ENCODE measurements at places on chromosomes 7 and 10.

DNA sequence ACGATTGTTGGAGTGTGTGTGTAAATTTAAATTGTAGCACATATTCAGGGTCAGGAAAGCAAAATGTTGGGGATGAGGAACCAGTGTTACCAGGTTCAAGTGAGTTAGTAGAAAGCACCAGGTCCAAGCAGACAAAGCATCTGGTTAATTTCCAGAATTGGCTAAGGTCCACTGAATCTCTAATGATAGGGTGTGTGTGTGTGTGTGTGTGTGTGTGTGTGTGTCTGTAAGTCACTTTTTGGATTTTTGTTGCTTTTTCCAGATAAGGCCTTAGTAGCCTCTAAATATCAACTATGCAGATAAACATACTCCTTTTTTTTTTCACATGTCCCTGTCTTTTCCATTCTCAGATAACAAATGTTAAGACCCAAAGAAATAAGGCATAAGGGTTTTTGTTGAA, 36.6 kb upstream of the FMC1 start:
- DNase-seq = no peak

- no peak for DNase-seq
These were observed 7.7 kb downstream of the FGF8 start for GRCh38 chr10:101767966-101768790.

DNA sequence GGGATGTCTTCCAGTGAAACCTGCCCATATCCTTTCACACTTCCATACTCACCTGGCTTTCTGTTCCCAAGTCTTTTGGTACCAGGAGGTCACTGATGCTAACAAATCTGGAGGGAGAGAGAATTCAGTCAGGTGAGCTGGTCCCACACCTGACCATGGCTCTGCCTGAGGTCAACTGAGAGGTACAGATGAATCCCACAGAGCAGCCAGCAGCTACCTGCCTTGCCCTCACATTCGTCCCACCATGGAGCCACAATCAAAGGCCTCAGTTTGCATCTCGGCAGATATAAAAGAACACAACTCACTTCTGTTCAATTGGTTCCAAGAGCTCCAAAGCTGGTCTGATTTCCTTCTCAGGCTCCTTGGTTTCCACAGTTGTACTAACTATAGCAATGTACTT, 47.0 kb downstream of the GDI2 start:
- no peak for DNase-seq

DNA sequence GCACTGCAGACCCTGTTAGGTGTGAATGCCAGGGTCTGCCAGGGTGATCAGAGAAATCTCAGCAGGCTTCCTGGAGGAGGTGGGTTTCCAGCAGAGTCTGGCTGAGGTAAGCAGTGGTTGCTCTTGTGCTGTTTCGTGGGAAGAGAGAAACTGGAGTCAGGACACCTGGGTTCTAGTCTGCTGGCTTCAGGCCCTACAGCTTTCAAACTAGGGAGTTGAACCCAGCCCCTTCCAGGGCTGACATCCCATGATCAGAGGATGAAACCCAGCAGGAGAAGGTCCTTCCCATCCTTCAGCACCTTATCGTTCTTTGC, 116.8 kb downstream of the CDH23 start:
- DNase-seq = no peak

GRCh38 chr10:60666221-60666620, 112.1 kb upstream of the CDK1 start:
- DNase-seq = no peak

DNA sequence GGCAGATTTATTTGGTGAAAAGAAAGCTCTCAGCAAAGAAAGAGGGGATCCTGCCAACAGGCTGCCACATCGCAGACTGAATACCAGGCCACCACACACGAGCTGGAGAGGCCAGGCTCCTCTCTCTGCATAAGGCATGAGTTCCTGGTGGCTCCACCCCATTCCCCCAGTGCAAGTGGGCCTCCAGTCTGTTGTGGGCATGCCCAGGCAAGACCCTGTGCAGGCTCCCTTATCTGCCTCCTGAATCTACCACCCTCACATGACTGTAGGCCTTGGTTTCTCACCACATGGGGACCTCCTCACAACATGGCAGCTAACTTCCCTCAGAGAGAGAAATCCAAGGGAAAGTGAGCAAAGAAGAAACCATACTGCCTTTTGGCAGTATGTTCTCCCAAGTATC, 26.7 kb upstream of the CUL1 start:
- DNase-seq = no peak

DNA sequence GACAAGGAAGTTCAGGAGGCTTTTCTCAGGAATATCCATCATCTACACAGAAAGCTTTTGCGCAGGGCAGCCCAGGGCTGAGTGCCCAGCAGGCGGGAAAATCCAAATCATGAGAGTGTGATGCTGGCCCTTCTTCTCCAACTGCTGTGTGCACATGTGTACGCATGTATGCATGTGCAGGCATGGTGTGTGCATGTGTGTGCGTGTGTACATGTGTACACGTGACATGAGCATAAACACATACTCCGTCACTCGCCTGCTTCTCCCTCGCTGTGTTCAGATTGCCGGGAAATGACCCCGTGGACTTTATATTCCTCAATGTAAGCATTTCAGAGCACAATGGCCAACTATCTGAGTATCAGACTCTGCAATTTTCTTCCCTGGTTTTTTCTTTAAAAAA, 85.1 kb downstream of the PRPF18 start:
- no peak for DNase-seq

- DNase-seq = no peak
These were observed 146.2 kb upstream of the MBL2 start for GRCh38 chr10:52918714-52919305.

DNA sequence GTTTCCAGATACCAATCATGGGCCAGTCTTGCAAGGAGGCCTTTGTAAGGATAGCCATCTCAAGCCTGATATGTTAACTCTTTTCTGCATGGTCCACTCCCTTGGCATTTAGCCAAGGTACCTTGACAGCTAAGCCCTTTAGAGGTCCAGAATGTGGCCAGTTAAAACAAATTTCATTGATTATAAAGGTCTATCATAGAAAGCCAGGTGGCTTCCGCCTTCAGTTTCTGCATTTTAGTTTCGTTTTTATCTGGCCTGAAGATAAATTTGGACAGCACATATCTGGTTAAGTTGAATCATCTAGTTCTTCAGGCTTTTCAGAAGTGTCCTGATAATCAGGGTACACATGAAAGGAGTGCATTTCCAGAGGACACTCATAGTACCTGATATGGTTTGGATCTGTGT, 30.7 kb downstream of the ANKIB1 start:
- no peak for DNase-seq

- no peak for DNase-seq
These were observed 92.8 kb downstream of the MCU start for GRCh38 chr10:72784551-72785351.

- DNase-seq = no peak
These were observed 27.7 kb downstream of the RCC1L start for GRCh38 chr7:75045881-75046280.

- DNase-seq = no peak
These were observed 293.6 kb upstream of the ZNF32 start for GRCh38 chr10:43942096-43942850.

GRCh38 chr7:98869027-98869596, 702 bp downstream of the TMEM130 start:
- no peak for DNase-seq

GRCh38 chr10:77603534-77603927, 34.1 kb downstream of the KCNMA1 start:
- no peak for DNase-seq

DNA sequence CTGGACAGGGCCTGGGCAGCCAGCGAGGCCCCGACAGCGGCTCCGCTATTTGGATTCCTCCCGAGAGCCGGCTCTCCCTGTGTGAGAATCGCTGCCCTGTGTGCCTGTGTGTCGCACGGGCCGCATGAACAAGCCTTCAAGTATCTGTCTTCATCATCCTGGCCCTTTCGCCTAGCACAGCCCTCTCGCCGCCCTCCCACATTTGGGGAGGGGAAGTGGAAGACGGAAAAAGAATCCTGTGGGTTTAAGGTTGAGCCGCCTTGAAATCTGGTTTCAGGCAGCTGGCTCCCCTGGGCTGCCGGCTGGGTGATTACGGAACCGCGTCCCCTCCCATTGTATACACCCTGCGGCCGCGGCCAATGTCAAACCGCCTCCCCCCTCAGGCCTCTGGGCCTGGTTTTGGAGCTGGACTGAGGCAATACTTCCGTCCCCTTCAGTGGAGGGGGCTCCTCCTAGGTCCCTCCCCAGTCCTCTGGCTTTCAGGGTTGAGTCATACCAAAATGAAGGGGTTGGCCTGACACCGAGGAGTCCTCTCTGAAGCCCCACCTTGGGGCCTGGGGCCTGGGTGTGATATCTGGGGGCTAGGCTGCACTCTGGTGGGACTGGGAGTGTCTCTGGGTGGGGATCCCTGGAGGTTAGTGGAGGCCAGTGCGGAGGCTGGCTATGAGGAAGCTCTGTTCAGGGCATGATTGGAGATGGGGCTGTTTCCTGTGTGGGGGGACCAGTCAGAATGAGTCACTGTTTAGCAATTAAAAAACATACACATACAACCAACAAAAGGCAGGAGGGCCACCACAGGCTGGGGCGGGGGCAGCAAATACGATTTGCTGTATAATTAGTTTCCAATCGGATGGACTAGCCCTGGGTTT, 1.7 kb downstream of the TRIM8 start:
- DNase-seq = peak; percentile 81

DNA sequence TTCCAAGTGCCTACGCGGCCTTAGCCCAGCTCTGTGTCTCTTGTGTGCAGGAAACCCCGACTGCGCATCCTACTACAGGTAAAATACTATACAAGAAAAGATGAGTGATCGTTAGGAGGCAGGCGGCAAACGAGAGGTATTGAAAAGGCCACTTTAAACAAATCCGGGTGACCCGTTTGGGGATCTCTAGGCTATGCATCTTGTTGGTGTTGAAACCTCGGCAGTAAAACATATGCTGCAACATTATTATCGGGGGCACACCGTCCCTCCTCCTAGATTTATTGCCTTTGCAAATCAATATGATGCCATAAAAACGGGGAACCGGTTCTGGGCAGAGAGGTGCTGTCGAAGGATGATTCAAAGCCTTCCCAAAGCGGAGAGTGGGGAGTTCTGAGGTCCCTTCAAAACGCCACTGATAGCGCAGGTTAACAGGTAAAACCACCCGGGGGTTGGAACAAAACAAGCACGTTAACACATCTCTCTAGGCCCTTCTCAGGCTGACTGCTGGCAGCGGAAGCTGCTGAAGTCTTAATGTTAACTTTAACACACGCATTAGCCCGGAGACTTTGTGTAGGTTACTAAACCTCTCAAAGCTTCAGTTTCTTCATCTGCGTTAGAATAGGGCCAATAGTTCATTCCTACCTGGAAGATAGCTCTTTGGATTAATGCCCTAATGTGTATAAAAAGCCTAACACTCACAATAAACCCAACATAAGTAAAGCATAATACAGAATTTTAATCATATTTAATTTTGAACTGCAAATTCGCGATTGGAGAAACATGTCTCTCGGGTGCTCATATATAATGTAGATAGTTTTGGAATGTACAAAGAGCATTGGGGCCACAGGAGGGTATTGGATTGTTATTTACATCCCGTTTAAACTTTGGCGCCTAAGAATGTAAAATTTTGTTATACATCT, 2.6 kb upstream of the TBX20 start:
- DNase-seq = no peak

GRCh38 chr7:42432644-42433043, 195.6 kb upstream of the GLI3 start:
- DNase-seq = no peak

DNA sequence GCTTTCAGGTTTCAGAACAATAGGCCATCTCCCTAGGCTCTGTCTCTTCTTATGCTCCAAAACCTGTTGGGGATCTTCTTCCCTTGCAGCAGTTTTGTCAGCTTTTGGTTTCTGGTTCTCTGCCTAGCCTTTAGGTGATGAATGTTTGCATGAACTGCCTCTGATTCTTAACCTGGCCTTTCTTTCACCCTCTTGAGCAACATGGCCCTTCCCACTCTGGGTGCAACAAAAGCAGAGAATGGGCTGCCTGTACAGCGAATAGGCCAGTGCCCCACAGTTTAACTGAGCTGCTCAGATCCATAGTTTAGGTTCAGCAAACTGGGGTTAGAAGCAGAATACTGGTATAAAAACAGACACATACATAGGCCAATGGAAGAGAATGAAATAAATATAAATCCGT, 18.1 kb upstream of the NUP205 start:
- no peak for DNase-seq

Data from CD4-positive, alpha-beta T cell treated with Interleukin-4 for 1 hour (primary cell).